ENCODE measurements at places on chromosomes 5 and 9.

DNA sequence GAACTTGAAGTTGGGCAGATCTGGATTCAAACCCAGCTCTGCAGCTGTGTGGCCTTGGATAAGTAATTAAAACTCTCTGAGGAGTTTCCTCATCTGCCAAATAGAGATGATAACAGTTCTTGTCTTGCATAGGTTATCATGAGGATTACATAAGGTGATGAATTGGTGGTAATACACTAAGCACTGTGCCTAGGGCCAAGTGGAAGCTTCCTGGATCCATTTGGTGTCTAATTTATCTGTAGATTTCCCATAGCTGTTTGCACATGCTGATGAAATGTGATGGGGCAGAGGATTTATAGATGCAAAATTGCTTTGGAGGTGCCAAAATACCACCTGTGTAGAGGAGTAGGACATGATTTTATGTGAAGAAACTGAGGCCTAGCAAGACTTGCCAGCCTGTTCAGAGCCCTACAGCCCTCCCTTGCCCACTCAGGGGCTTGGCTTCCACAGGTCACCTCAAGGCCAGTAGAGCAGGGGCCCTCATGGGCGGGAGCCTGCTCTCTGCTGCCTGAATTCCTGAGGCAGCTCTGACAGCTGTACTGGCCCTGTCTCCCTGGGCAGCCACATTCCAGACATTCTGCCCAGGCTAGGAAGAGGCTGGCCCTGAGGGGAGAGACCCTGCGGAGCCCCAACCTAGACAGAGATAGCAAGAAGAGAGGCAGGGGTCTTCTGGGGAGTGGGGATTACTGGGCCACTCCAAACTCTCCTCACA is 5.9 kb upstream of the FAT2 start:
- no peak for DNase-seq

- DNase-seq, result no peak
Observed at GRCh38 chr9:133457233-133457632, 2.5 kb upstream of the CACFD1 start.

DNA sequence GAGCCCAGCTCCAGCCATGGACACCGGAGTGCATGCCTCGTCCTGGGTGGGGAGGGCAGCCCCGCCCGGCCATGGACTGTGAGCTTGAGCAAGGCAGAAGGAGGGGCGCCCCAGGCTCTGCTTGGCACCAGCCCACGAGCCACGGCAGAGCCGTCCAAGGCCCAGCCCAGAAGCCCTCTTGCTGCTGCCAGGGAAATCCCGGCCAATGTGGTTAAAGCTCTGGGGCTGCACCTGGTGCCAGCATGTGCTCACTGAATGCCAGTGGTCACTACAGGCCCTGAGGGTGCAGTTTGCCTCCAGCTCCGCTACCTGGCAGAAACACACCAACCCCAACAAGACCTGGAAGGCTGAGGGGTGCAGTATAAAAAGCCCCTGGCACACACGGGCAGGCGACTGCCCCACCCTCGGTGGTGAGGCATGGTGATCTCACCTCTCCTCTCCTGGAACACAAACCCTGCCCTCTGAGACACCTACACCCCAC is 11.8 kb downstream of the BRD3 start:
- DNase-seq, result no peak

DNA sequence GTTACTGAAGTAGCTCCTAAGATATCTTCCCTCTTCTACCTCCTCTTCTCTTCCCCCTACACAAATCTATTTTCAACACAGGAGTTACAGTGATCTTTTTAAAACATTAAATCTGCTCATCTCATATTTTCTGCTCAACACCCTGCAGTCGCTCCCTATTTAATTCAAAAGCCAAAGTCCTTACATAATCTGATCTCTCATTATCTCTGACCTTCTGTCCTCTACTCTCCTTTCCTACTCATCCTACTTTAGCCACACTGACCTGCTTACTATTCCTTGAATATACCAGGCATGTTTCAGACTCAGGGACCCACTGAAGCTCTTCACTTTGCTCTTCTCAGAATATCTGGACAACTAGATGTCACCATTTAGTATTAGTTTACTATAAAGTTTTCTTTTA is 87.9 kb downstream of the YTHDC2 start:
- DNase-seq, result no peak

- no peak for DNase-seq
Observed at GRCh38 chr5:136308212-136308795, 57.0 kb downstream of the TRPC7 start.

DNA sequence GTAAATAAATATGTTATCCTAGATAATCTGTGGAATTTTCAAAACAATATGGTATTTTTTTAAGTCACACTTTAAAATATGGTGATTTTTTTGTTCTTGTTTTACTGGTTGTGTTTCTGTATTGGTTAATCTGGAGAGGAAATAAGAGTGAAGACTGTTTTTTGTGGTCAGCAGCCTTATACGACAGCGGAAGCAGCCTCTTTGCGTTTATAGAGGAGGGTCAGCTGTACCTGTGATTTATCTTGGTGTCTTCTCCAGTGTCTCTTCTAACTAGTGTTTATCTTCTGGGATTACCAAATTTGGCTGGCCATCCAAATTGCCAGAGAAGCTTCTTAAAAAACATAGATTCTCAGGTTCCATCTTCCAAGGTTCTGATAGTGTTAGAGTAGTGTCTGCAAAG is 58.7 kb downstream of the ICE1 start:
- DNase-seq, result no peak

GRCh38 chr9:127360829-127361228 is 36.1 kb upstream of the SLC2A8 start:
- no peak for DNase-seq

DNA sequence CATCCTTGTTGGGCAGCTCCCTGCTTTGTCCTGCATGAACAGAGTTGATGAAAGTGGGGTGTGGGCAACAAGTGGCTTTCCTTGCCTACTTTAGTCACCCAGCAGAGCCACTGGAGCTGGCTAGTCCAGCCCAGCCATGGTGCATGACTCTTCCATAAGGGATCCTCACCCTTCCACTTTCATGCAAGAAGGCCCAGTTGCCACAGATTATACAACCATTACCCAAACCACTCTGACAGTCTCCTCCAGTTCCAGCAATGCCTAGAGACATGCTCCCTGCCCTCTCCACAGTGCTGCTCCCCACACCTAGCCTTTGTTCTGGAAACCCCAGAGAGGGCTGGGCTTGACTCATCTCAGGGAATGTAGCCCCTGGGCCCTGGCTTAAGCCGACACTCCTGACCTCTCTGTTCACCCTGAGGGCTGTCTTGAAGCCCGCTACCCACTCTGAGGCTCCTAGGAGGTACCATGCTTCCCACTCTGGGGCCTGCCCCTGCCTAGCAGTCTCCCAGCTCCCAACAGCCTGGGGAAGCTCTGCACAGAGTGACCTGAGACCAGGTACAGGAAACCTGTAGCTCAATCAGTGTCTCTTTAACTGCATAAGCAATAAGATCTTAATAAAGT is 3.9 kb downstream of the SLC35A4 start:
- DNase-seq, result no peak

DNA sequence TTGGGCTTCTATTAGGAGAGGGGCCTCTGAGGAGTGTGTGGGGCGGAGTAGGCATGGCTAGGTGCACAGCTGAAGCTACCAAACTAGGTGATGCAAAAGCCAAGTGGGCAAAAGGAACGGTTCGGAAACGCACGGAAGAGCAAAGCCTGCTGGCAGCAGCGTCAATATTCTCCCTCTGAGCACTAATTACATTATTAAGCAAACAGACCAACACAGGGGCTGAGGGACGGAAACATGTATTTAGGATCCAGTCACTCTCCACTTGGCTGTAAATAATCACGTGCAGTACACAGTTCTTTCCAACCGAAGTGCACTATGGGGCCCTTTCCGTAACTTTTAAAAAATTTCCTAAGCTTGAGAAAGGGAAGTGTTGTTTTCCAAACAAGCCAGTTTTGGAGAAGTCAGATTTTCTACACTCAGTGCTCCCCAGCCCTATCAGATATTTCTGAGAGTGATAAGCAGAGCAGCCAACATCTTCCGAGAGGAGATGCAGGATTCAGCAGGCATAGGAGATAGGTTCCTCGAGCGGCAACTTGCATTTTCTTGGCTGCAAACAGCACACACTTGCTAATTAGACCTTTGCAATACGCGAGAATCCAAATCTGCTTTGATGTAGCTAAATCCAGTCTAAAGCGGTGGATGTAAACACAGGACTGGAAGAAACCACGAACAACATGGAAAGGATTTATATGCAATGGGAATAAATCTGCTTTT is 217.2 kb upstream of the TBCA start:
- DNase-seq, result no peak

DNA sequence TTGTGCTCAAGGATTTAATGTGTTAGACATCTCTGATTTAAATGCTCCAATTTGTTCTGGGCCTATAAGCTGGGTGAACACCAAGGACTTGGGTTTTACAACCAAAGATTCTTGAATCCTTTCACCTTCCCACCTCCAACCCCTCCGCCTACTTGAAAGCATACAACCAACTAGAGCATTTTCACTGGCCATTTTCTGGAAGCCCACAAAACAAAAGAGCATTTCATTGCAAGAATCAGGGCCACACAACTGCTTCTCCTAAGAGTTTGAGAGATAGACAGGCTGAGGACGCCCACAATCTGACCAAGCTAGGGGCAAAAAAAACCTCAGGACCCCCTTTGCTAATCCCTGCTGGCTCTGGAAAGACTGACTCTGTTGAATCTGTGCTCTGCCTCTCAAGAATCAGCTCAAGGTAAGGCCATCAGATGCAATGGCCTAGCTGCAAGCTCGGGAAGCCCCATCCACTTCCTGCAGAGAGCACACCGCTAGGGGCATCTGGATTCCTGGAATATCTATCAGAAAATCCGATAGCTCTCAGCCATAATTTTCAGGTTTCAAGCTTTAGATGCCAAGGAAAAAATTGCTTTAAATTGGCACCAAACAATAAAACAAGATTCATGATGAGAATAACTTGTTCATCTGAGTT is 57.7 kb downstream of the RETREG1 start:
- DNase-seq, result no peak

DNA sequence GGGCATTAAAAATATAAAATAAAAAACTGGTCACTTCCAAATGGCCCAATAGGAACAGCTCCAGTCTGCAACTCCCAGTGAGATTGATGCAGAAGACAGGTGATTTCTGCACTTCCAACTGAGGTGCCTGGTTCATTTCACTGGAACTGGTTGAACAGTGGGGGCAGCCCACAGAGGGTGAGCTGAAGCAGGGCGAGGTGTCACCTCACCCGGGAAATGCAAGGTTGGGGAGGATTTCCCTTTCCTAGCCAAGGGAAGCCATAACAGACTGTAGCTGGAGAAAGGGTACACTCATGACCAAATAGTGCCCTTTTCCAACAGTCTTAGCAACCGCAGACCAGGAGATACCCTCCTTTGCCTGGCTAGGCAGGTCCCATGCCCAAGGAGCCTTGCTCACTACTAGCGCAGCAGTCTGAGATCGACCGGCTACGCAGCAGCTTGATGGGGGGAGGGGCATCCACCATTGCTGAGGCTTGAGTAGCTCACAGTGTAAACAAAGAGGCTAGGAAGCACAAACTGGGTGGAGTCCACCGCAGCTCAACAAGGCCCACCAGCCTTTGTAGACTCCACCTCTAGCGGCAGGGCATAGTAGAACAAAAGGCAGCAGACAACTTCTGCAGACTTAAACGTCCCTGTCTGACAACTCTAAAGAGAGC is 12.7 kb downstream of the RLN1 start:
- no peak for DNase-seq

DNA sequence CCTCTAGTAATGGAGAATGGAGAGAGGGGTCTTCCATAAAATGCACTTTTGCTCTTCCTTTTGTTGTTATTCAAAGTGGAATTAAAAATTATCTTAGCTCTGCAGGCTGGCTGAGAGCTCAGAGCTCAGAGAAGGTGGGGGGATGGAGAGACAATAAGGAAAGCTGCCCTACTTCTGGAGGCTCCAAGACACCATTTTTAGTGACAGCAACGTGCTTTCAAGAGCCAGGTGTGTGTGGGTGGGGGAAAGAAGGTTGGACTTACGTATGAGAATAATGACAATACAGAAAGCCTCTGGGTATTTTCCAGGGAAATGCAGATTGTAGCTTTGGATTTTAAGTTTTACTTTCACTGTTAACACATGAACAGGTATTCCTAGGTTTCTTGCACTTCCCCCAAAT is 173.9 kb downstream of the TRPM3 start:
- DNase-seq, result no peak

- DNase-seq, result no peak
Observed at GRCh38 chr9:1005043-1005667, 28.7 kb downstream of the DMRT3 start.

DNA sequence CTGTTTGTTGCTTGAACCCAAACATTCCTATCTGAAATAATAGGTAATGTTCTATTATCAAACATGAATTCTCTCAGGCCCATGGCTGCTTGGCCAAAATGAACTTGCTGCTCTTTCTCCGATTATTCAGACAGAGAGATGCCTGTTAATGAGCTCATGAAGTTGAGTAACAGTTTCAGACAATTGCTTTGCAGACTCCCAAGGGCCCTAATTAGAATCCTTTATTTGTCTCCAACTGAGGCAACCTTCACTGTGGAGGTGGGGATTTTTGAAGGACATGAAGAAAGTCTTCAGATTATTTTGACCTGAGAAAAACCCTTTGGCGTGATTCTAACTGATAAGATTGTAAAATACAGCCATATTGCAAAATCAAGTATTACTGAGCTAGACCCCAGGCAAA is 466.7 kb downstream of the NFIB start:
- DNase-seq, result no peak

GRCh38 chr9:100219347-100219746 is 120.3 kb downstream of the INVS start:
- no peak for DNase-seq

DNA sequence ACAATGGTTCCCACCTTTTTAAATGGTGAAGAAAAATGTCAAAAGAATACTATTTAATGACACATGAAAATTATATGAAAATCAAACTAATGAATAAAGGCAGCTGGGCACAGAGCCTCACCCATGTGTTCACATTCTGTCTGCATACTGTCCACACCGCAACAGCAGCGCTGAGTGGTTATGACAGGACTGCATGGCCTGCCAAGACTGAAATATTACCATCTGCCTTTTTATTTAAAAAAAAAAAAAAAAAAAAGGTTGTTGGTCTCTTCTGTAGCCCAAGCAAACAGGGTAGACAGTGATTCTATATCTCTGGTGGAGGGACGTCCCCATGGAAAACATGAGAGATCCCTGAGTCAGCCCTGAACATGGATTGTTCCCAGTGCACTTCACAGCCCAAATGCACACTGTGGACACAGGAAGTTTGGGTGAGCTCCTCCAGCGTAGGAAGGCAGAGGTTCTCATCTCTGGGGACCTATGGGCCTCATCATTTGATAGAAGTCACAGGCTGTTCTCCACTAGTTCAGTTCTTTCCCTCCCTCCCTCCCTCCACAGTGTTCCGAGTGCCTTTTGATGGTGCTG is 44.9 kb upstream of the SHC3 start:
- DNase-seq, result no peak

DNA sequence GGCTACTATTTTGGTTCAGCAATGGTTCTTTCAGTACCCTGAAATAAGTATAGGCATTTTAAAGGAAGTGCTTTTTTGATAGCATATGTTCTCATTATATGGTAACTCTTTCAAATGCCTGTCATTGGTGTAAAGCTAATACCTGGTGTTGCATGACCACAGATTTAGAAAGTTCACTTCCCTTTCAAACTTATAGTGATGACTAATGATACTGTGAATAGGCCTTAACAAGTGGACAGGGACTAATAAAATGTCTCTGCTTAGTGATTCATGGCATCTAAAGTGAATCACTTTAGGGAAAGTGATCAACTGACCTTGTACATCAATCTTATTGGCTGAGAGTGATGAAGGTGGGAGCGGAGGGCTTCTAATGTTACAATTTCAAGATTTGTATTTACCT is 21.6 kb downstream of the MRPL22 start:
- no peak for DNase-seq

GRCh38 chr5:113117543-113118115 is 141.0 kb downstream of the DCP2 start:
- no peak for DNase-seq
